ENCODE measurements at places on chromosomes 11 and 22.

DNA sequence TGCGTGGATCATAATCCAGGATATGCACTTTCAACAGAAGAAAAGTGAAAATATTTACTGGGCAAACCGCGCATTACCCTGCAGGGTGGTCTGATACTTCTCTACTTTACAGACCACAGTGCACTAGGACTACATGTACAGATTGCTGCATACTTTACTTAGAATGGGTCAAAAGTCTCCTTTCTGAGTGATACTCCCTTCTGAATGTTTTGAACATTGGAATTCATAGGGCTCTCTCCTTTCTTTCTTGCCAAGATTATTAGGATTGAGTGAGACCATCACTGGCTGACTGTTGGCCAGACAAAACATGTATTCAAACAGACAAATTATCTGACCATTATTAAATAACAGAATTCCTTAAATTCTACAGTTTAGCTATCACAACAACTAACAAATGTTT is 6.6 kb upstream of the FIBIN start:
- no peak for DNase-seq

GRCh38 chr22:46097268-46097900 is 52.9 kb upstream of the PPARA start:
- DNase-seq: no peak

DNA sequence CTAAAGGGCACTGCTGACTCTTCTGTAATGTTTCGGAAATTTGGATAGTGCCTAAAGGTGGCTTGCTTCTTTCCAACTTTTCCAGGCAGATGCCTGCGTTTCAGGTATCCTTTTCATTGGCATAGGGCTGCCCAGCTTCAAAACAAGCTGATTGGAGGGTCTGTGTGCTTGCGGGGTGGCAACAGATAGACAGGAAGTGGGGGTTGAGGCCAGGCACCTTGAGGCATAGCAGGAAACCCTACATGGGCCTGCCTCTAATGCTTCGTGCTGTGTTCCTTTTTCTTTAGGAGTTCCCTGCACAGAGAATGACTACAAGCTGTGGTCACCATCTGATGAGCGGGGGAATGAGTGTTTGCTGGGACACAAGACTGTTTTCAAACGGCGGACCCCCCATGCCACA is 92.2 kb upstream of the SORL1-AS1 start:
- DNase-seq: no peak

DNA sequence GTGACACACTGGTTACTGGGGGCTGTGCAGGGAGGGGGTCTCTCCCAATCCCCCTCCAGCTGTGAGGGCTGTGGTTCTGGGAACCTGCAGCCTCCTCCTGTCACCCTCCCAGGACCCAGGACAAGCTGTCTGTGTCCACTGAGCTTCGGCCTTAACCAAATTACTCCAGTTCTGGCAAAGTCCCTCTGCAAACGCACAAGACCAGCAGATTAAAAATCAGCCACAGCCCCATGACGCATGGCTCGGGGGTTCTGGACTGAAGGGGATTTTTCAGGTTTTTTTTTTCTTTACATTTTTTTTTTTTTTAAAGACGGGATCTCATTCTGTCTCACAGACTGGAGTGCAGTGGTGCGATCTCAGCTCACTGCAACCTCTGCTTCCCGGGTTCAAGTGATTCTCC is 32.2 kb upstream of the A4GALT start:
- no peak for DNase-seq

DNA sequence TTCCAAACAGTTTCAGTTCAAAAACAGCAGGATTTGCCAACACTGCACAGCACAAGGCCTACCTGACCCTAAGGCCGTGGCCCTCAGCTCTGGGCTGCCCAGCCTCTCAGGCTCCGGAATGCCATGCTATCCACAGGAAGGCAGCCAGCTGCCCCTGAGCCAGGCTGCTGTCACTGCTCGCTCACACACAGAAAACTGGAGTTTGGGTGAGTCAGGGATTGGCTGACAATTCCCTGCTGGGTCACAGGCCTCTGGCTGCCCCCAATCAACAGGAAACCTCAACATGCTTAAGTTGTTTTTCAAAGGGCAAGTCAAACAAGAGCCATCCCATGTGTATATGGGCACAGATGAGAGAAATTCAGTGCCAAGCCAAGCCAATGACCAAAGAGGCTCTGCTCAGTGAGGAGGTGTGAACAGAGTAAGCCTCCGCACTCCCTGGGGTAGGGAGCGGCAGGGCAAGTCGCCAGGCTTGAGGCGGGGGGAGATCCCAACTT is 50.2 kb downstream of the RPL27A start:
- DNase-seq: no peak

DNA sequence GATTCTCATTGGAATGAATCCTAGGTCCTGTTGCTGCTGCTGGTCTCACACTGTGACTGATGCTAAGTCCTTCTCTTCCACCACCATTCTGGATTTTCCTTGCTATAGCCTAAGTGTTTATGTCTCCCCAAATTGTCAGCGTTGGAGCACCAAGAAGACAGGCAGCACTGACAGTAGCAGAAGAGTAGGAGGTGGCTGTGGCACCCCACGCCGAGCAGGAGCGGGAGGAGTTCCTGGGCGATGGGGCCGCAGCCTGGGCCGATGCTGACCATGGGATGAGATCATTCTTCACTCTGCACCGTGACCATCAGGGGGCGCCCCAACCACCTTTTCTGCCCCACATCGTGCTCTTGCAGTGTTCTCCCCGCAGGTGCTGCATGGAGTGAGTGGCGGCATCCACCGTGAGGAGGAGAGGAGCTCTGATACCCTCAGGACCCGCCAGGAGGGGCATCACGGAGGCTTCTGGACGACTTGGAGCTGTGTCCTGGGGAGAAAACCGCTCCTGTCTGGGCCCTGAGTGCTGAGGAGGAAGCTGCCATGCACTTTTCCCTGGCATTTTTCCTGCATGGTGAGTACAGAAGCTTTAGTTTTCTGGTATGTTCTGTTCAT is 57.0 kb downstream of the LRRC74B start:
- no peak for DNase-seq

DNA sequence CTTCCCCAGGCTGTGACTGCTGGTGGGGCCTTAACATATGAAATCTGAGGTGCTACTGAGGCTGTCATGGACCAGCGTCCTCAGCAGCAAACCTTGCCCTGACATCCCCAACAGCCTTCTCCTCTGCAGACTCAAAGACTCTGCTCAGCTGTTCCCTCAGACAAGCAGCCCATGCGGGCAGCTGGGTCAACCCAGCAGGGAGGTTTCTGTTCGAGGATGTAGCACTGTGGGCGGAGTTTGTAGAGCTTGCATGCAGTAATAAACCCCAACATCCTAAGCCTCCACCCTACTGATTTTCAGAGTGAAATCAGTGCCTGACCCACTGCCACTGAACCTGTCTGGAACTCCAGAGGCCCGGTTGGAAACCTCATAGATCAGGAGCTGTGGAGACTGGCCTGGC is 88.8 kb upstream of the XKR3 start:
- no peak for DNase-seq
